Tongue (tissue), 3 donors: ENCODE measurements at places on chromosomes 16 and 17.

DNA sequence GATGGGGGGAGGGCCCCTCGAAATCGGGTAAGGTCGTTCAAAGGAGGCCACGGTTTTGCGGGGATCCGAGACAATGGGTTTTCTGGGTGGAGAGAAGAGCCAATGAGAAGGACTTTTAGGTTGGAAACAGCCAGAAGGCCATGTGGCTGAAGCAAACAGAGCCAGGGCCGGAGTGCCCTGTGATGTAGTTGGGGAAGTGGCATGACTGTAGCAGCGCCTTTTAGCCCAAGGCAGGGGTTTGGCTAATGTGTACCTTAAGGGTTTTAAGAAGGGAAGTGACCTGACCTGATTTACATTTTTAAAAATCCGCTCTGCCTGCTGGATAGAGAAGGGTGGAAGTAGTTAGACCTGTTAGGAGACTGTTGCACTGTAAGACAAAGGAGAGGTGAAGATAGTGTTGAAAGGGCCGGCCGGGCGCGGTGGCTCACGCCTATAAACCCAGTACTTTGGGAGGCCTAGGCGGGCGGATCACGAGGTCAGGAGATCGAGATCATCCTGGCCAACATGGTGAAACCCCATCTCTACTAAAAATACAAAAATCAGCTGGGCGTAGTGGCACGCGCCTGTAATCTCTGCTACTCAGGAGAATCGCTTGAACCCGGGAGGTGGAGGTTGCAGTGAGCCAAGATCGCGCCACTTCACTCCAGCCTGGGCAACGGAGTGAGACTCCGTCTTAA, 1.0 kb downstream of the LYRM1 start:
- peak; percentile 78 for DNase-seq

GRCh38 chr17:80599546-80600305, 55.1 kb downstream of the RPTOR start:
- peak; percentile 34 for DNase-seq

GRCh38 chr16:1123525-1124230, 27.6 kb upstream of the C1QTNF8 start:
- DNase-seq = no peak

GRCh38 chr17:66813296-66813695, 21.6 kb upstream of the CACNG5 start:
- DNase-seq = no peak

DNA sequence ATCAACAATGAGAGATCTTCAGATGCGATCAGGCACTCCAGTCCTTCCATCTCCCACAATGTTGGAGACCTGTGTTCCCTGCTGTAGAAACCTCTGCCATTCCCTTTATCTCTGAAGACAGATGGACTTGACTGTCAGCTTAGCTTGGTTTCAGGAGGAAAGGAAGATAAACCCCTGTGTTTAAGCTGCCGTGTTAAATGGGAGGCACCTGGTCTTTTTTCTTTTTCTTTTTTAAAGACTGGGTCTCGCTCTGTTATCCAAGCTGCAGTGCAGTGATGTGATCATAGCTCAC, 63.1 kb downstream of the USP22 start:
- no peak for DNase-seq

- DNase-seq = no peak
These were observed 17.4 kb upstream of the ERN1 start for GRCh38 chr17:64147110-64148016.

GRCh38 chr17:41786227-41787020, at the start of gene JUP:
Gene JUP, minus strand, starts transcription at chr17:41786711. Its CDS starts 14,857 bp downstream, at chr17:41771854.
- DNase-seq = peak; percentile 99
